ENCODE measurements at places on chromosomes 16 and 17. TPM values are rescaled to one million over a fixed set of nuclear protein-coding genes. Genes with fewer than 3 reads are reported as not detected.

CEP112 gene
- 27.4 TPM for total RNA-seq

CD300E gene
- total RNA-seq, result 2.5 TPM

- peak; percentile 68 for DNase-seq
- no peaks in the 10 kb centered on the region for H3K27me3 ChIP-seq
- H3K4me1 ChIP-seq, result peaks cover 4% of the 10 kb centered on the region
- H3K27ac ChIP-seq, result no peak overlapping the region
Measured at GRCh38 chr16:11291091-11291703, 10.1 kb upstream of the PRM1 start.

- no peak overlapping the region for H3K27ac ChIP-seq
- no peak overlapping the region for H3K4me3 ChIP-seq
- no peaks in the 10 kb centered on the region for H3K4me1 ChIP-seq
- no peaks in the 10 kb centered on the region for H3K27me3 ChIP-seq
Measured at GRCh38 chr16:75476817-75477216, 12.3 kb upstream of the TMEM170A start.

GRCh38 chr16:13056607-13057006, 155.2 kb downstream of the SHISA9 start:
- H3K27ac ChIP-seq, result no peak overlapping the region
- no peaks in the 10 kb centered on the region for H3K36me3 ChIP-seq
- no peak for DNase-seq
- H3K4me3 ChIP-seq, result no peak overlapping the region
- no peaks in the 10 kb centered on the region for H3K4me1 ChIP-seq

DNA sequence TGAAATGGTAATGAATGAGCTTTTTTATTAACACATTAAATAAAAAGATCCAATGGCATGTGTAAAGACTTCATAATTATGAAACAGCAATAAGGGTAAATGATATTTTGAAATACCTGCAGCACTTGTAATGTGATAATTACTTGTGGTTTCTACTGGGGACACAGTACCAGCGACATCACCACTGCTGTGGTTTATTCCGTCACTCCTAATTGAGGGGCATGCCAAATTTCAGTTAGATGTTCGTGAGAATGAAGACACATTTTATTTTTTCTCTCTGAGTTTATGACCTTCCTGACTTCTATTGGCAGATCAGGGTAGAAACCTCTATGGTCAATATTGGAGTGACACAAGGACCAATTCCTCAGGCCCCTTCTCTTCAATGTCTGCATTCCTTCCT, 131.9 kb upstream of the XYLT1 start:
- H3K4me1 ChIP-seq, result no peaks in the 10 kb centered on the region
- no peak overlapping the region for H3K4me3 ChIP-seq
- no peaks in the 10 kb centered on the region for H3K27me3 ChIP-seq
- H3K27ac ChIP-seq, result no peak overlapping the region

All from kidney (tissue), 22 donors.